ENCODE measurements at places on chromosomes 12 and 14.

DNA sequence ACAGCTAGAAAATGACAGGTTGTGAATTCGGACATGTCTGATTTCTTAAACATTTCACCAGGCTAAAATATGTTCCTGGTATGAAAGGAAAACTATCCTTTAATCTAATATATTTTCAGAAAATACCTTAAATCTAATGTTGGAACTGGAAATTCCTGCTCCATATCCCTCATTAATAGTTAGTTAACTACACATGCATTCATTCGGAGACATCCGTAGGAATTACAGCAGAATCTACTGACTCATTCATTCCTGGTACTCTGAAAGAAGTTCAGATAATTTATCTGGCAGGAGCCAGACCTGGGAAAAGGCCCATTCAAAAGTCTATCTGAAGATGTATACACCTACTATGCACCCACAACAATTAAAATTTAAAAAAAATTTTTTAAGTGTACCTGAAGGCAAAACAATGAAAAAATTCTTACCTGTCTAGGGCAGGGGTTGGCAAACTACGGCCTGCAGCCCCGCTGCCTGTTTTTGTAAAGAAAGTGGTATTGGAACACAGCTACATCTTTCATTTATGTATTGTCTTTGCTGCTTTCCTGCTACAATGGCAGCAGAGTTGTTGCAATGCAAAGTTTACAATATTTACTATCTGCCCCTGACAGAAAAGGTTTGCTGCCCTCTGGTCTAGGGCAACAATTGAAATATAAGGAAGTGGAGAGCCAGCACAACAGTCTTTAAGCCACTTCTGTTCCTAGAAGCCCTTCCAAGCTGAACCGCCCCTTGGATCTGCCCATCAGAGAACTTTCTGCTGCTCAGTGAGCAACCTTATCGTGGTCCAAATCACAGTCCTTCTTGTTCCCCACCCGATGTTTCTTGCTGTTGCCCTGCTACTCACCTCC is 17.9 kb upstream of the NFYB start:
- DNase-seq: no peak

- no peak for DNase-seq
These were observed 43.6 kb upstream of the NID2 start for GRCh38 chr14:52112336-52113018.

DNA sequence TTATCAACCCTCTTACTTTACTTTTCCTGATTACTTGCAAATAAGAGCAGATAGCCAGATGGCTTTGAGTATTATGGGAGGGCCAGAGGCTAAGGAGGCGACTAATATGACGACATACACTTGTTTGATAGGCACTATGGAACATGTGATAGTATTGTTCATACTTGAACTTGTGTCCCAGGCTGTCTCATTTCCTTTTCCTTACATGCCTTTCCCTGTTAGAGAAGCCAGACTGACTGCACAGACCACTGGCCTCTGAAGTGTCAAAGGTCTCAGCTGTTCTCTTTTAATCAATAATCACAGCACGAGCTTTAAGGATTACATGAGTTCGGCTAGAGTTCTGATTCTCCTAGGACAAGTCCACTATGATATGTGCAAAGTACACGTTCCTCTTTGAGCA is 326.0 kb downstream of the PRKD1 start:
- no peak for DNase-seq

DNA sequence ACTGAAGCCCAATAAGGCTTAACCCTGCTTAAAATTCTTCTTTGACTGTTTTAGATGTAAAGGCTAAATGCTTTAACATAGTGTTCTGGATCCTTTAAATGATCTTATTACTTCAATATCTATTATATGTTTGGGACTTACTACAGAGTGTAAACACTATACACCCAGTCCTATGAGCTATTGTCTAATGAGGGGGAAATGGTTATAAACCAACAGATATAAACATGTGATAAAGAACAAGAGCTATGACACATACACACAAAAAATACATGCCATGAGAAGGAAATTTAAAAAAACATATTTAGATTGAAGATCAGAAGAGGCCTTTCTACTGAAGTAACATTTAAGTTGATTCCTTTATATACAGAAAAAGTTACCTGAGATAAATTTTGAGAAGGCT is 505.1 kb downstream of the FOXG1 start:
- no peak for DNase-seq

GRCh38 chr14:87109271-87109670 is 883.7 kb downstream of the GALC start:
- DNase-seq: no peak

DNA sequence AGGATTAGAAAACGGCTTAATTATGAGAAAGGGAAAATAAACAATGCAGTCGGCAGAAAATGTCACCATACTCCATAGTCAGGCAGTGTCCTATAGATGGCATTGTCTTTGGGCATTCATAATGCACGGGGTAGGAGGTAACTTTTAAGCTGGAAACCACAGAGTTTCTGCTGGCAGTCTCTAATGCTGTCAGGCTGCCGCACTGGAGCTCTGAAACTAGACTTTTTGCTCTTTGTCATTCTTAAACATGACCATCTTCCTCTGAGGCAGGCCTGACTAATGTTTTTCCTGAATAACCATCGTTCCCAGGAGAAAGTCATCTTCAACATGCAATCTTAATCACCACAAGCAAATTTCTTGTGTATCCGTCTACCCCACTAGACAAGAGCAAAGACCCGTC is 108.8 kb downstream of the ETNK1 start:
- no peak for DNase-seq

- DNase-seq: no peak
These were observed 50.4 kb downstream of the TBX5 start for GRCh38 chr12:114355389-114356088.

DNA sequence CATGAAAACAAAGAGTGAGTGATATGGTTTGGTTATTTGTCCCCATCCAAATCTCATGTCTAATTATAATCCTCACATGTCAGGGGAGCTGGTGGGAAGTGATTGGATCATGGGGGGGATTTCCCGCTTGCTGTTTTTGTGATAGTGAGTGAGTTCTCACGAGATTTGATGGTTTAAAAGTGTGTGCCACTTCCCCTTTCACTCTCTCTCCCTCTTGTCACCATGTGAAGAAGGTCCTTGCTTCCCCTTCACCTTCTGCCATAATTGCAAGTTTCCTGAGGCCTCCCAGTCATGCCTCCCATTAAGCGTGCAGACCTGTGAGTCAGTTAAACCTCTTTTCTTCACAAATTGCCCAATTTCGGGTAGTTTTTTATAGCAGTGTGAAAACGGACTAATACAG is 2.1 kb upstream of the ATXN7L3B start:
- no peak for DNase-seq

DNA sequence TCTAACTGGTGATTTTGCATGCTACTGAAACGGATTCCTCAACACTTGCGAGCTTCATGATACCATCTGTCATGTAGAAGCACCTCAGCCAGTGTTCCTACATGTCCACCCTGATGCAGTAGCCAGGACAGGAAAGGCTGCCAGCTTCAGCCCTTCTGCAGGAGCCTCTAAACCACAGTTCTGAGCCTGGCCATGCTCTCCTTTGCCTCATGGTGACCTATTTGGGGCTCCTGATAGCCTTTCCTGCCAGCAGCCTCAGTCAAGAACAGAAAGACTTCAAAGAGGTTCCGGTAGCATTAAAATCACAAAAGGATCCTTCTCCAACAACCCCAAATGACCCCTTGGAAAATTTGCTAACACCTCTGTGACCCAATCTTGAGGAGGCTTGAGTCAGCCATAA is 96.0 kb downstream of the CNTN1 start:
- no peak for DNase-seq

GRCh38 chr14:85580536-85581140 is 50.7 kb downstream of the FLRT2 start:
- DNase-seq: no peak

DNA sequence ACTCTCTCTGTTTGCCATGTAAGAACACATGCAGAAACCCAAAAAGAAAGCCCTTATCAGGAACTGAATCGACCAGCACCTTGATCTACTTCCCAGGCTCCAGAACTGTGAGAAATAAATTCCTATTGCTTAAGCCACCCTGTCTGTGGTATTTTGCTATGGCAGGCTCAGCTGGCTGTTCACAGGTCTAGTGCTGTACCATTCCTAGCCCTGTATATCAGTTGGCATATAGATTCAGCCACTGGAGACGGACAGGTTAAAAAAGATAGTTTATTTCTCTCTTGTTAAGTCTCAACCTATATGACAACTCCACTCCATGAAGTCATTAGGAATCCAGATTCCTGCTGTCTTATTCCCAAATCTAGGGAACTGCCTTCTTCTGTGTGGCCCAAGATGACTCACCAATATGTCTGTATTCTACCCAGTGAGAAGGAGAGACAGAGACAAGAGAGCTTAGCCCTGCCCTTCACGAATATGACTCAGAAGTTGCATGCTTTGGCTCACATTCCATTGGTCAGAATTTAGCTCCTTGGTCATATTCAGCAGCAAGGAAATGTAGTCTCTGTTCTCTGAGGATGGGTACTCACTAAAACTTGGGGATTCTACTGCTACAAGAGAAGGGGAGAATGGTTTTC is 57.0 kb downstream of the PLEKHG7 start:
- peak; percentile 74 for DNase-seq

All from amniotic stem cell (primary cell).